Myocyte (in vitro differentiated cells): ENCODE measurements at places on chromosomes 13 and 19.
A peak's percentile ranks its signal among the peaks of the same experiment; 100 is the strongest.

DNA sequence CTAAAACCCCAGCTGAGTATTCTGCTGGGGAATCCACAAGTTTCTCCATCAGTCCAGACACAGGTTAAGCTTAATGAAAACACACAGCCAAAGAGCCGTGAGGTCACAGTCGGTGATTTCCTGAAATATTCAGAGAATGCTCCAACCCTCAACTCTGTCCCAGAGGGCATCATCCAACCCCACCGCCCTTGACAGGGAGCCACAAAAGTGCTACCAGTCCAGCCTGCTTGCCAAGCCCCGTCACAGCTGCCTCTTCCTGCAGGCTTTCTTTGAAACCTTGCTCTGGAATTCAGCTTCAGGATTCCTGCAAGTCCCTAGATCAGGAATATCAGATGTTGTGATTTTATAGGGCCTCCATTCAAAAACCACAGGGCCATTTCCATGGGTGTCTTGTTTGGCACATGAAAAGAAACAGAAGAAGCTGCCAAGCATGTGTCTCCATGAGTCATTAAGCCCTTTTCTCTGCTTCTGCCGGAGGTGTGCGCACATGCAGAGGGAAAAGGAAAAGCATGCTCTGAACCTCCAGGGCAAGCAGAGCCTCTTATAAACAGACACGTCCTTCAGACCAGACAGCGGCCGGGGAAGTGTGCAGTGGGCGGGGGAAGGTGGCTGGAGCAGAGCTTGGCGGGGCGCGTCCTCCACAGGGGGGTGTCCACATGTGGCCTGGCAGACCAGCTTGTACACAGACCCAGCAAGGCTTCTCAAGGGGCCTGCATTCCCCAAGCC lies 164.7 kb downstream of the KATNAL1 start:
- DNase-seq = peak; percentile 98

GRCh38 chr13:41004875-41005693 lies 14.0 kb downstream of the ELF1 start:
- DNase-seq = peak; percentile 9

DNA sequence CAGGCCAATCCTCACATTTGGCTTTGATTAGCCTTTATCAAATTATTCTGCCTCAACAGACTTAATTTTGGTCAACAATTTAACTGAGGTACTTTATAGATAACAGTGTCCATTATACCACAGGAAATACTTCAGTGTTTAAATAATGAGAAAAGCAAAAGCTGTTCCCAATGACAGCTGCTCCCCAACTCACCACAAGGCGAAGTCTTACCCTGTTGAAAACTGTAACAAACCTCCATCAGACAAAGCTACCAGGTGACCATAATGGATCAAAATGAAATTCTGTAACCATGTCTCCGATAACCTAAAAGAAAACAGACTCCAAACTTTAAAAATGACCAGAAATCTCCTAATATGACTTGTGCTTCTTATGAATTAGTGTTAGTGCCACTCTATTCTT lies 50.3 kb downstream of the ZNF44 start:
- no peak for DNase-seq

- DNase-seq = no peak
Measured at GRCh38 chr13:111938741-111939665, 127.9 kb upstream of the SOX1 start.

DNA sequence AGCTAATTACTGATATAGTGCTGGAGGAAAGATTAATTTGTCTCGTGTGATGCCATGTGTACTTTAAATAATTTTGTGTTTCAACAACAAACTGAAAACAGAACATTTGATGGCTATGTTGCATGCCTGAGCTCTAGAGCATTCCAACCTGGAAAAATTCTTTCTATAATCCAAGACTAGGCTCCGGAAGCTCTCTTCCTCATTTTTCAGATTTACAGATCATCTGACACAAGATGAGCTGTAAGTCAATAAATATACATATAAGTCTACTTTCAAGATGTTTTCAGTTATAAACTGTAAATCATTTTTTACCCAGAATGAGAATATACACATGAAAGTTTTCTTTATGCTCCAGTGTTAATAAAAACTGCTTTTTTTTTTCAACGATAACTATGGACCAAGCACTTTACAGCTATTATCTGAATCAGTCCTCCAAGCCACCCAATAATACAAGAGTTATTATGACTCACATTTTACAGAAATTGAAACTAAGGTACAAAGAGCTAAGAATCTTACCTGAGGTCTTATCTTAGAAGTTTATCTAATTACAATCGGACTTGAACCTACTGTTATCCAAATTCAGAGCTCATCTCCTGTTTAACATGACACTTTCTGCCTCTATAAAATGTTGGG lies 6.4 kb upstream of the FOXO1 start:
- no peak for DNase-seq
